ENCODE measurements at places on chromosomes 5 and 9.

- no peak for DNase-seq
Measured at GRCh38 chr9:94449486-94449885, 105.4 kb upstream of the PCAT7 start.

- peak; percentile 49 for DNase-seq
Measured at GRCh38 chr9:116208417-116209232, 55.0 kb downstream of the PAPPA start.

DNA sequence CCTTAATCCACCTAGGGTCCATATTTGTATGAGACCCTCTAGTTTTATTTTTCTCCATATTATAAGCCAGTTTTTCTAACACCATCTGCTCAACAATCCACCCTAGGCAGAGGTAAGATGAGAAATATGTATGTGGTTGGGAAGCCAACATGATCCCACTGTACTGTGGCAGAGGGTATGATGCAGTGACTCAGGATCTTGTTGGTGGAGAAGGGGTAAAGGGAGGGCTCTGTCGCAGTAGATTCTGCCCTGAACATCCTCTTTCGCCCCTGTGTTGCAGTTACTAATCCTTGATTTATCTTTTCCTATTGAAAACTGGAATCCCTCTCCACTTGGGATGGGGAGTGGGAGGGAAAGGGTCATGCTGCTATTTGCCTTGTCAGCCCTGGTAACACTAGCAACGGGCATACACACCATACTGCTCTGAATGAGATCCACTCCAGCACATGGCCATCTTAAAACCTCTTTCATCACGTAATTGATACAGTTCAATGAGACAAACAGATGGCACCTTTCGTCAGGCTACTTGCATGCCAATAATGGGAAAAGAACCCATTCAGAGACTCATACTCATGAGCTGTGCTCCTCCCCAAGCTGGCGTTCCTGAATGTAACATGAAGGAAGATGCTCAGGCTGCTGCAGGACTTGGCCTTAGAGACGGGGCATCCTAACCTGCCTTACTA, 63.0 kb downstream of the ADAMTS12 start:
- peak; percentile 52 for DNase-seq

GRCh38 chr9:9100070-9100469, 1300.5 kb upstream of the DMAC1 start:
- no peak for DNase-seq

DNA sequence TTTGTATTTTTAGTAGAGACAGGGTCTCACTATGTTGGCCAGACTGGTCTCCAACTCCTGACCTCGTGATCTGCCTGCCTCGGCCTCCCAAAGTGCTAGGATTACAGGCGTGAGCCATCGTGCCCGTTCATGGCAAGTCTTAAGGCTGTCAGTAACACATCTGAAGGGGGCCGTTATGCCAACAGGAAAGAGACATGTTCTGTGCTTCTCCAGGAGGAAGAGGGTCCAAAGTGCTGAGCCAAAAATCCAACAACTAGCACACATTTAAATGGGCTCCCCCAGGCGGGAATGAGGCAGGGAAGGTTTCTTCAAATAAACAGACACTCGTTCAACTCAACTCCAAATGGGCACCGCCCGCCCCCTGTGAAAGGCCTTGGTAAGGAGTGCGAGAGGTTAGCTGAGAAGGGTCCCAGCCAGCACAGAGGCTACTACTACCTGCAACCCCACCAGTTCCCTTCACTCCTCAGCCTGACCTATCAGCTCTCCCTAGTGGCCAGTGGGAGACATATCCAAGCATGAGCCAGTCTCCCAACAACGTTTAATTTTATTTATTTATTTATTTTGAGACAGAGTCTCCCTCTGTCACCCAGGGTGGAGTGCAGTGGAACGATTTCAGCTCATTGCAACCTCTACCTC, 84.1 kb upstream of the DMRT1 start:
- DNase-seq = peak; percentile 68

GRCh38 chr5:96817506-96817905, 9.8 kb upstream of the ERAP1 start:
- no peak for DNase-seq

GRCh38 chr9:135523521-135524129, 2.4 kb downstream of the LCN1 start:
- DNase-seq = no peak

DNA sequence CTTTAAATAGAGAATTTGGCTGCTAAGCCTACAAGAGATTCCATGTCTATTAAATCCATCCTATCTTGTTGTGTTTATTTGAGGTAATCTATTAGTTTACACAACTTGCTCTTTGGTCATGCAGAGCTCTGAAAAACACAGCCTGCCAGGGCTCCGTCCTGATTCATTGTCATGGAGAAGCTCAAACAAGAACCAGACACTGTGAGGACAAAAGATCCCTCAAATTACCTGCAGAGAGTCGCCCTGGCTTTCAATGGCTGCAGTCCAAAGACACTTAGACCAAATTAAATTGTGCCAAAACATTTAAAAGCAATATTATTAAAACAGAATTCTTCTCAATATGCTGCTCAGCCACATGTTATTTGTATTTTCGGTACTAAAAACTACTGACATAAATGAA, 60.1 kb downstream of the CDH18 start:
- peak; percentile 36 for DNase-seq

- no peak for DNase-seq
Measured at GRCh38 chr5:119333421-119333851, 22.4 kb upstream of the TNFAIP8 start.

GRCh38 chr9:6055666-6056065, 40.2 kb upstream of the RANBP6 start:
- no peak for DNase-seq

GRCh38 chr9:34540827-34541226, 18.0 kb upstream of the ENHO start:
- peak; percentile 57 for DNase-seq
